ENCODE measurements at places on chromosomes 13 and 19. TPM values are rescaled to one million over a fixed set of nuclear protein-coding genes. Genes with fewer than 3 reads are reported as not detected.
A peak's percentile ranks its signal among the peaks of the same experiment; 100 is the strongest.

The F7 gene
- 0.77 TPM for polyA plus RNA-seq

The TNNI3 gene
- not detected for polyA plus RNA-seq

The ZFP14 gene
- polyA plus RNA-seq, result 2.7 TPM

The ZNF85 gene
- polyA plus RNA-seq, result 1.7 TPM

The URAD gene
- polyA plus RNA-seq, result not detected

The C2CD4C gene
- not detected for polyA plus RNA-seq

The IGFL3 gene
- not detected for polyA plus RNA-seq

- H3K27ac ChIP-seq, result no peak overlapping the region
- H3K4me3 ChIP-seq, result no peak overlapping the region
- no peaks in the 10 kb centered on the region for H3K36me3 ChIP-seq
- no peaks in the 10 kb centered on the region for H3K4me1 ChIP-seq
- DNase-seq, result no peak
These were observed 376.3 kb downstream of the PCDH20 start for GRCh38 chr13:61039302-61039701.

DNA sequence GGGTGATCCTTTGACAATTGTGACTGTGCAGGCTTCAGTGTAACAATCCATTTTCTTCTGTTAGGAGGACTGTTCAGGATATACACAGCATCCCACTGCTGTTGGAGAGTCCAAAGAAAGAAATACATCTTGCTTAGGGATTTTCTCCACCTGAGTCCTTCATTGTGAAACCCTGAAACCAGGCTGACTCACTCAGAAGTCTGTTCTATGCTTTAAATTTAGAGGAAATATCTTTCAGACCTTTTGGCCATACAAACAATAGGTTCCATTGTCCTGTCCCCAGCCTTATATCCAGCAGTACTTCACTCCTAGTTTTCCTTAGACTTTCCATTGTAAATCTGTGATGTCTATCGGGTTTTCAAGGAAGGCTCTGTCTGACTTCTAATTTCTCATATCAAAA is 379.1 kb downstream of the SUCLA2 start:
- no peak overlapping the region for H3K4me3 ChIP-seq
- H3K27ac ChIP-seq, result no peak overlapping the region
- DNase-seq, result no peak
- H3K4me1 ChIP-seq, result no peaks in the 10 kb centered on the region
- no peaks in the 10 kb centered on the region for H3K27me3 ChIP-seq

- no peaks in the 10 kb centered on the region for H3K4me1 ChIP-seq
- H3K4me3 ChIP-seq, result no peak overlapping the region
- no peak for DNase-seq
- no peaks in the 10 kb centered on the region for H3K36me3 ChIP-seq
- H3K27me3 ChIP-seq, result no peaks in the 10 kb centered on the region
These were observed 779.4 kb upstream of the SLITRK1 start for GRCh38 chr13:84661718-84662117.

DNA sequence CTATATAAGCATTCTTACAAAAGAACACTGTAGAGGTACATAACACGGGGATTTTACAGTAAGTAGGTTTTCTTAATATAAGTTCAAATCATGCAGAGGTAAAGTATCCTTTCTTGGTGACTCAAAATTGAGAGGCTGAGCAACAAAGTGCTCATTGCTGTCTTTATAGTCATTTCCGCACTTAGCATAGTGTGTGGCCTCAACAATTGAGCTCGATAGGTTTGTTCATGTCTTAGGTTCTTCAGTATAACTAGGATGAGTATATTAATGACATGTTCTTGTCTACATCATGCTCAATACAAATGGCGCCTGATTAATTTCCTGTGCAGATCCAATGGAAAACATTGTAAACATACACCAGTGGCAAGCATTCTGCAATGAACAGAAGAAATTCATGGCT is 1.4 kb downstream of the WDFY2 start:
- DNase-seq, result no peak
- no peaks in the 10 kb centered on the region for H3K36me3 ChIP-seq
- peak overlapping the region; percentile 99 for H3K4me3 ChIP-seq
- peaks cover 23% of the 10 kb centered on the region for H3K4me1 ChIP-seq

DNA sequence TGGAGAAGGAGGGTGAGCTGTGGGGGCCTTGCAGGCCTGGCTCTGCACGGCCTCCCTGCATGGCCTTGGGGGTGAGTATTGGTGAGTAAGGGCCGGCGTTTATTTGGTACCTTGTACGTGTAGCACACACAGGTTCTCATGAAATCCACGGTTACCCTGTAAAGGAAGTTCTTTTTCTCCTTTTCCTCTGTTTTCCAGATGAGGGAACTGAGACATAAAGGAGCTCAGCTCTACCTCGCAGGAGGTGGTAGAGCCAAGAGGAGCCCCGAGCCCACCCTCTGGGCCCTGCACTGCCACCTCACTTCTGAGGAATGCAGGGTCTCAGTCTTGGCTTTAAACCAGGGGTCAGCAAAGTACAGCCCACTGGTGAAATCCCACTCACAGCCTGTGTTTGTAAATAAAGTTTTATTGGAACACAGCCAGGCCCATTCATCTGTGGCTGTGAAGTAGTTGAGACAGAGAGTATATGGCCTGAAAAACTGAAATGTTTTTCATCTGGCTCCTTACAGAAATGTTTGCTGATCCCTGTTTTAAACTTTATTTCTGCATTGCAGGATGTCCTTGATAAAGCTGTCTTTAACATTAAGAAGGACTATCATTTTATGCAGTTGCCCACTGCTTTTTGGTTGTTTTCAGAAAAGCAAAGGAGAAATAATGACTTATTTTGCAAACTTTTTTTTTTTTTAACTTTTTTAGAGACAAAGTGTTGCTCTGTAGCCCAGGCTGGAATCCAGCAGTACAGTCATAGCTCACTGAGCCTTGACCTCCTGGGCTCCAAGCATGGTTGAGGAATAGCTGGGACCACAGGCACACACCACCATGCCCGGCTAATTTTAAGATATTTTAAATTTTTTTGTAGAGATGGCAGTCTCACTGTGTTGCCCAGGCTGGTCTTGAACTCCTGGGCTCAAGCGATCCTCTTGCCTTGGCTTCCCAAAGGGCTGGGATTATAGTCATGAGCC is 6.4 kb downstream of the EPN1 start:
- no peak overlapping the region for H3K27ac ChIP-seq
- no peaks in the 10 kb centered on the region for H3K27me3 ChIP-seq
- no peak for DNase-seq
- no peak overlapping the region for H3K4me3 ChIP-seq

DNA sequence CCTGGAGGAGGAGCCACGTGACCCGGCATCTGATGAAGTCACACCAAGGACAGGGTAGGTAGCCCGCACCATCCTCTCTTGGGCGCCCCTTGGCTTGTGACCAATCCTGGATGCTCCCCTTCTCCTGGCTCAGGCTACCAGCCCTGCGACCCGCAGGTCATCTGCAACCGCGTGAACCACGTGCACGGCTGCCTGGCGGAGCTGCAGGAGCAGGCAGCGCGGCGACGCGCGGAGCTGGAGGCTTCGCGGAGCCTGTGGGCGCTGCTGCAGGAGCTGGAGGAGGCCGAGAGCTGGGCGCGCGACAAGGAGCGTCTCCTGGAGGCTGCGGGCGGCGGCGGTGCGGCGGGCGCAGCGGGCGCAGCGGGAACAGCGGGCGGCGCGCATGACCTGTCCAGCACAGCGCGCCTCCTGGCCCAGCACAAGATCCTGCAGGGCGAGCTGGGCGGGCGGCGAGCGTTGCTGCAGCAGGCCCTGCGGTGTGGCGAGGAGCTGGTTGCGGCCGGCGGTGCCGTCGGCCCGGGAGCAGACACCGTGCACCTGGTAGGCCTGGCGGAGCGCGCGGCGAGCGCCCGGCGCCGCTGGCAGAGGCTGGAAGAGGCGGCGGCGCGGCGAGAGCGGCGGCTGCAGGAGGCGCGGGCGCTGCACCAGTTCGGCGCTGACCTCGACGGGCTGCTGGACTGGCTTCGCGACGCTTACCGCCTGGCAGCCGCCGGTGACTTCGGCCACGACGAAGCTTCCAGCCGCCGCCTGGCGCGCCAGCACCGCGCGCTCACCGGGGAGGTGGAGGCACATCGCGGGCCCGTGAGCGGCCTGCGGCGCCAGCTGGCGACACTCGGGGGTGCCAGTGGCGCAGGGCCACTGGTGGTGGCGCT is 45.9 kb downstream of the SPTBN4 start:
- DNase-seq, result no peak
- H3K36me3 ChIP-seq, result no peaks in the 10 kb centered on the region

DNA sequence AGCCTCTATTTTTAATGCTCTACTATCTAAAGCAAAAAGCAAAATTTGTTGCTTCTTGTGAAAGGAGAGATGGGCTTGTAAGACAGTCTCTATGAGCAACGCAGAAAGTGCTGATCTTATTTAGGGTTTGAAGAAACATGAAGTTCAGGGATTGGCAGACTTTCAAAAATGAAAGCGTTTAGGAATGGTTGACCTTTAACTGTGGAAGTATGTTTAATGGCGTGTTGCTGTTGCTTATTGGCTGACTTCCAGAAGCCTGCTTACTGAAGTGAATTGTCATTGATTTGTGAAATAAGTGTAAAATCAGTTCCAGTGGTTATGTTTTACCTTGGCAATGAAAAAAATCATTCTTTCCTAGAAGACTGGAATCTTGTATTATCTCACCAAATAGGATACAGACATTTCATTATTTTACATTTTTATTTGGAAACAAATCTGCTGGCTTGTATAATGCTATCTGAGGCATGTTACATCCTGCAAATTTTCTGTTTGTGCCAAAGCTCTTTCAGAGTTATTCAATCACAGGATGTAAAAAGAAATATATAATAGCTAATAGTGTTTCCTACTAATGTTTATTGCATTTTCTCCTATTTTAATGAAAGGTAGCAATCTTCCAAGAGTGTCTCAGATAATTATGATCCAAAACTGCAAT is 221.3 kb upstream of the SLITRK6 start:
- peaks cover 4% of the 10 kb centered on the region for H3K27me3 ChIP-seq
- no peak for DNase-seq
- no peak overlapping the region for H3K27ac ChIP-seq
- no peaks in the 10 kb centered on the region for H3K4me1 ChIP-seq

- DNase-seq, result no peak
- peaks cover 14% of the 10 kb centered on the region for H3K4me1 ChIP-seq
These were observed 7.9 kb downstream of the CFD start for GRCh38 chr19:867301-867793.

DNA sequence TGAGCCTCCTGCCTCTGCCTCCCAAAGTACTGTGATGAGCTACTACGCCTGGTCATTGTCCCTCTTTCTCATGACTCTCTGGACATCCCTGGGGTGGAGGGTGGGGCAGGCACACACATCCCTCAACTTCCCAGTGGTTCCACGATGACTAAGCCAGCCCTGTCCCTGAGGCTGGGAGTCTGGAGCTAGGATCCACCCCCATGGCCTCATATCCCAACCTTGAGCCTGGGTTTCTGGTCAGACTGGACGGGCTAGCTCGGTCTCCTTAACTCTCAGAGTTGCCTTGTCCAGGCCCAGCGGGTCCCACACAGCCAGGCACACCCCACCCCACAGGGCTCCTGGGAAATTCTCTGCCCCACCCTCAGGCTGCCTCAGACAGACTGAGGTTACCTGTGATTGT is 19.6 kb downstream of the IER2 start:
- peaks cover 4% of the 10 kb centered on the region for H3K27me3 ChIP-seq
- no peaks in the 10 kb centered on the region for H3K36me3 ChIP-seq
- peaks cover 83% of the 10 kb centered on the region for H3K4me1 ChIP-seq
- no peak for DNase-seq
- peak overlapping the region; percentile 98 for H3K27ac ChIP-seq

DNA sequence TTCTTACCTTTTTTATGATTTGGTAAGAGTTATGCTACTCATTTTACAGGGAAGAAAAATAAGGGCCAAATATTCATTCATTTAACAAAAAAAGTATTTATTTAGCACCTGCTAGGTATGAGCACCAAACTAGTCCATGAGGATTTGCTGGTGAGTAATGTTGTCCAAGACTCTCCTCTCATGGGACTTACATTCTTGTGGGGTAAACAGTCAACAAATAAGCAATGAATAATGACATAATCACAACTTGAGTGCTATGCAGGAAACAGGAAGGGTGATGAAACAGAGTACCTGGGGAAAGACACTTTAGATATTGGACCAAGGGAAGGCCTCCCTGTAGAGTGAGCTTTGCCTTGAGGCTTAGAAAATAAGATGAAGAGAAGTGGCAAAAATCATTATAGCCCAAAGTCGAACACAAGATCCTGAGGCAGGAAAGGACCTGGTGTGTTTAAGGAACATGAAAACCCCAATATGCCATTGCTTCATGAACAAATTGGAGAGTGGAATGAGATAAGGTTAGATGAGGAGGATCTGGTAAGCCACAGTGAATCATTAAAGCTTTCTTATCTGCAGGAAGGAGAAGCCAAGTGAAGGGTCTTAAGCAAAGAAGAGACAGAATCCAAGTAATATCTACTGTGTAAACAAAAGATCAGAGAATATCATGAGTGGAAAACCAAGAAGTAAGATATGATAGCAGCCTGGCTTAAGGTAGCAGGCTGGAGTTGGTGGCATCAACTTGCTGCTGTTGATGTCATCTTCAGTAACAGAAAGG is 294.5 kb upstream of the NBEA start:
- no peaks in the 10 kb centered on the region for H3K36me3 ChIP-seq
- no peak overlapping the region for H3K4me3 ChIP-seq
- peaks cover 6% of the 10 kb centered on the region for H3K27me3 ChIP-seq
- DNase-seq, result no peak
- no peak overlapping the region for H3K27ac ChIP-seq

GRCh38 chr13:66689037-66689619 is 541.0 kb downstream of the PCDH9 start:
- H3K4me3 ChIP-seq, result no peak overlapping the region
- DNase-seq, result no peak
- H3K27ac ChIP-seq, result no peak overlapping the region
- H3K27me3 ChIP-seq, result no peaks in the 10 kb centered on the region
- H3K36me3 ChIP-seq, result no peaks in the 10 kb centered on the region

DNA sequence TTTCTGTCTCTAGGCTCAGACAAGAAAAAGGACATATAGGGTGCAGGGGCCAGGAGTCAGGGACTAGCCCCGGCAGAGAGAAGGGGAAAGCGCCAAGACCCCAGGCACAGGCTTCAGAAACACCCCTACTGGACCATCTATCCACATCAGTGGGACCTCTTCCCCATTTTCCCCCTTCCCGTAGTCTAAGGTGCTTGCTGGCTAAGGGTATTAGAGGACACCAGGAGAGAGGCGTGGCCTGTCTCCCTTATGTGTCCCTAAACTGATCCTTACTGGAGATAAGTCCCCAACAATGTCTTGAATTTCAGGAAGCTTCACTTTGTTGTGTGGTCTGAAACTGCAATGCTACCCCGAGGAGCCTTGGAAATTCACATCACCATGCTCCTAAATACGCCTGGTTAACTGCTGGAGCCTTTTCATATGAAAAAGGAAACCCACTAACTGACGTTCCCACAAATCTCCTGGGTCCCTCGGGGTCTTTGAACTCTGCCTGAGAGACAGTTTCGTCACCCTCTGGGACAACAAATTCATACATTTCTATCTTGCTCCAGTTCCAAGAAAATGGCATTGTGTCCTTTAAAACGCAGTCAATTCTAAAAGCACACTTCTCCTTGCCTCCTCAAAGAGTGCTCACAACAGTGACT is 197.7 kb downstream of the COL4A1 start:
- no peak overlapping the region for H3K27ac ChIP-seq
- no peaks in the 10 kb centered on the region for H3K36me3 ChIP-seq
- H3K27me3 ChIP-seq, result no peaks in the 10 kb centered on the region
- DNase-seq, result no peak
- no peaks in the 10 kb centered on the region for H3K4me1 ChIP-seq

Data from immature natural killer cell (primary cell).